ENCODE measurements at places on chromosomes 2 and 18.

GRCh38 chr2:197255543-197255942 is 55.0 kb downstream of the ANKRD44 start:
- DNase-seq, result no peak

DNA sequence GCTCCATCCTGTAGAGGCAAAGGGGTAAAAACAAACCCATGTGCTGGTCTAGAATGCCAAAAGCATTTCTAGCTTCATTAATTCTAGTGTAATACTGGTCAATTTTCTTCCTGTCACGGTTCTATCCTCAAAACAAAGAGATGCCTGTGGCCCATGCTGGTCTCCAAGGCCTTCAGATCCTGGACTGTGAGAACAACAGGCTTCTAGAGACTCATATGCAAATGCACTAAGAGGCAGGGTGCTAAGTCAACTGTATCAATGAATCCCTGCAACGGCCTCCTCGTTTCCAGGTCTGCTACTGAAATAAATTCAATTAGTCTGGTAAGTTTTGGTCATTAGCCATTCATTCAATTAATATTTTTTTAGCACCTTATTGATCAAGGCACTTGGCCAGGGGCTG is 4.0 kb downstream of the IFT172 start:
- DNase-seq, result no peak

DNA sequence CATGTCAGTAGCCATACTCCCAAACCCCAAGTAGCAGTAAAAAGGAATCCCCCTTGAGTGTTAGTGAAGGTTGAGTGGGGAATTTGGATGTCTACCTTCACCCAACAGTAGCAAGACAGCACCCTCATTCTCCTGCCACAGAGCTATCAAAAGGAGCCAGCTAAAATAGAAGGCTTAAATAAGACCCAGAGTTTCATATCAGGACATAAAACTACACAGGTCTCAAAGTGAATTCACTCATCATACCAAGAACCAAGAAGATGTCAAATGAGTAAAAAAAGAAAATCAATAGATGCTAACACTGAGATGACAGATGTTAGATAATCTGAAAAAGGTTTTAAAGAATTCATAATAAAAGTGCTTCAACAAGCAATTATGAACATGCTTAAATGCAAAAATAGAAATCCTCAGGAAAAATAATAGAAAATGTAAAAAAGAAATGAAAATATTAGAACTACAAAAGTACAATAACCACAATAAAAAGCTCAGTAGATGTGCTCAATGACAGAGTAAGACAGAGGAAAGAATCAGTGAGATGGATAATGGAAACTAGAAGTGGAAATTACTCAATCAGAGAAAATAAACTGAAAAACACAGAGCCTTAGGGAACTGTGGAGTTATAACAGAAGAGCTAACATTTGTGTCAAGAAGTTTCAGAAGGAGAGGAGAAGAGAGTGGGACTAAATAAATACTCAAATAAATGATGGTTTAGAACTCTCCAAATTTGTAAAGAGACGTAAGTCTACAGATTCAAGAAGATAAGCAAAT is 90.5 kb downstream of the EDAR start:
- DNase-seq, result no peak

DNA sequence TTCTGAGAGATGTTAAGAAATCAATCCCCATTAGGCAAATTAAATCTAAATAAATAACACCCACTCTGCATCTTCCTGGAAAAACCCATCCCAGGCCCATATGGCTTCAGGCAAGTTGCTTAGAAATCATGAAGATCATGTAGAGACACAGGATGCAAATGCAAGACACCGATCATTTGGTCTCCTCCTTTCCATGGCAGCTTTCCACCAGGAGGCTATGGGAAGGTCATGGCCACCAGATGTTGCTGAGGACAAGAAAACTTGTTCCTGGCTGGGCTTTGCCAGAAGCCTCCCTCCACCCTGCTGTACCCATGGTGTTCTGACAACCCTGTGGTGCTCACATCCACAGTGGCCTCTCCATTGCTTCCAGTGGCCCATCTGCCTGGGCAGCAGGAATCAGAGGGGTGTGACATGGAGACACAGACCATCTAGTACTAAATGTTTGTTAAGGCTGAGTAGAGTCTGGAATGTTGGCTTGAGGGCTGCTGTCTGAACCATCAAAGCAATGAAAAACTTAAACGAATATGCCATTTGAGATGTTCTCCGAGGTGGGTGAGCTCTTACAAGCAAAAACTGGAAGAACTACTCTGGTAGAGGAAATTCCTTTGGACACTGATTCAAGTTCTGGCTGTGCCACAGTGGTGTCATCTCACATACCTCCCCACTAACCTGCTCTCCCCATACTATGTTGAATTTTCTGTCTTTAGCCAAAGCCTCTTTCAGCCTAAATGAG is 293.2 kb downstream of the TNS1 start:
- DNase-seq, result no peak

DNA sequence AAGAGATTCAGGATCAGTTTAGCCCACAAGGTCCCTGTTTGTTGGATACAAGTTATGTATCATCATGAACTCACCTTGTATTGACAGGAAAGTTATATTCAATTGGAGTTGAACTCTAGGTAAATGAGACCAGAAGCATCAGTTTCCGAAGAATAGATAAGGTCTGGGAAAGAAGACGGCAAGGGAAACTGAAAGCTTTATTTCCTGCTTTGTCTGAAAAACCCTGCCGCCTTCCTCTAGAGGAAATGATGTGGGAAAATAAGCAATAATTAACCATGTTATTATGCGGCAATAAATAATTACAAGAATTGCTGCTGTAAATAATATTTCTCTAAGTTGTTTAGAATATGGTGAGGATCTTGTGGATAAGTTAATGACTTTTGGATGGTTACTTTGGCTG is 32.0 kb downstream of the LPIN1 start:
- no peak for DNase-seq

DNA sequence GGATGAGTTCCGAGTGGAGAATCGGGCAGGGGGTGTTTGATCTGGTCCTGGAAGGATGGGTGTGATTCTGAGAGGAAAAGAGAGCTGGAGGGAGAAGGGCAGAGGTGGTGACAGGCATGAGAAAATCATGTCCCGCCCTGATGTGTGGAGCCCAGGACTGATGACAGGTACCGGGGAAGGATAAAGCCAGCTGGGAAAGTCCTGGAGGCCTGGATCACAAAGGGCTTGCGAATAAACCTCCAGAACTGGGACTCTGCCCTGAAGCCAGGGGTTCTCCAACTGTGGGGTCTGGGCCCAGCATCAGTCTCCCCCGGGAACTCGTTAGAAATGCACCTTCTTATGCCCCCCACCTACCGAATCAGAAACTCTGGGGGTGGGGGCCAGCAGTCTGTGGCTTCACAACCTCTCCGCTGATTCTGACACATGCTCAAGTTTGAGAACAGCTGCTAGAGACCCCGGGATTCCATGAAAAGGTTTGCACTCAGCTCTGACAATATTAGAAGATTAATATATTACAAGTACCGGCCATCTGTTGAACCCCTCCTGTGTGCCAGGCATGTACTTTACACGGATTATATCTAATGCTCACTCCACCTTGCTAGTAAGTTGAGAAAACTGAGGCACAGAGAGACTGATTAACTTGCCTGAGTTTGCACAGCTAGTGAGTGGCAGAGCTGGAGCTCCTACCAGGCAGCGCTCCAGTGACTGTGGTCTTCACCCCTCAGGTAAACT is 8.0 kb downstream of the TNFRSF11A start:
- DNase-seq, result no peak

- peak; percentile 1 for DNase-seq
Measured at GRCh38 chr18:13221869-13222855, 3.6 kb downstream of the LDLRAD4 start.

DNA sequence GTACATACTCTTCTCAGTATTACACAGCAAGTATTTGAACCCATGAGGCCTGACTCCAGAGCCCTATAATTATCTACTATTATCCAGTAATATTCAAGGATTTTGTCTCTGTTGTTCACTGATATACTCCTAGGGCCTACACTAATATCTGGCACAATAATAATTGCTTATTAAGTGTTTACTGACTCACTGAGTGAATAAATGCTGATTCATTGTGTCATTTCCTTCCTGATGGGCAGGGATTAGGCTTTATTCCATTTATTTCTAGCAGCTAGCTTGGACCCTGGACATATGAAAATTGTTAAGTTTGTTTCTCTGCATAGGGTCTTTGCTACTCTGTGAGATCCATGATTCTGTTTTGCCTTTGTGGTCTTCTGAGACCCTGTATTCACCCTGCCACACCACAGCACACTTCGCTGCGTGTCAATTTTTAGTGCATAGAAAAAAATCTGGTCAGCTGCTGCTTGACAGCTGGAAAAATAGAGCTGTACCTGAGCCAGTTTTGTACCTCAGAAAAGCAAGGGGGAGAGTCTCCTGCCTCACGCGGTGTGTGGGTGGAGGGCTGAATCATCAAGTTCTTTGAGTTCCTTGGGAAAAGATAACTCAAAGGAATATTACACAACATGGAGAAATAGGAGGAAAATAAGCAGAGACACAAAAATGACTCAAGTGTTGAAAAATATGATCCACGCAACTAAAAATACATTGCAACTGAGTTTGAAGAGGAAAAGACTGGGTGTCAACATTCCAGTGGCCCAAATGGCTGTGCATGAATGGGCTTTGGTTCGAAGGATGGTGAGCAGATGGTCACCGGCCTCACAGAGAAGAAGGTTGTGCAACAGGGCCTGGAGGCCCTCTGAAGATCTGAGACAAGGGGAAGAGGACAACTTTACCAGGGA is 18.9 kb upstream of the DPP4 start:
- DNase-seq, result peak; percentile 93

- no peak for DNase-seq
Measured at GRCh38 chr18:63297687-63298399, 21.7 kb downstream of the BCL2 start.

DNA sequence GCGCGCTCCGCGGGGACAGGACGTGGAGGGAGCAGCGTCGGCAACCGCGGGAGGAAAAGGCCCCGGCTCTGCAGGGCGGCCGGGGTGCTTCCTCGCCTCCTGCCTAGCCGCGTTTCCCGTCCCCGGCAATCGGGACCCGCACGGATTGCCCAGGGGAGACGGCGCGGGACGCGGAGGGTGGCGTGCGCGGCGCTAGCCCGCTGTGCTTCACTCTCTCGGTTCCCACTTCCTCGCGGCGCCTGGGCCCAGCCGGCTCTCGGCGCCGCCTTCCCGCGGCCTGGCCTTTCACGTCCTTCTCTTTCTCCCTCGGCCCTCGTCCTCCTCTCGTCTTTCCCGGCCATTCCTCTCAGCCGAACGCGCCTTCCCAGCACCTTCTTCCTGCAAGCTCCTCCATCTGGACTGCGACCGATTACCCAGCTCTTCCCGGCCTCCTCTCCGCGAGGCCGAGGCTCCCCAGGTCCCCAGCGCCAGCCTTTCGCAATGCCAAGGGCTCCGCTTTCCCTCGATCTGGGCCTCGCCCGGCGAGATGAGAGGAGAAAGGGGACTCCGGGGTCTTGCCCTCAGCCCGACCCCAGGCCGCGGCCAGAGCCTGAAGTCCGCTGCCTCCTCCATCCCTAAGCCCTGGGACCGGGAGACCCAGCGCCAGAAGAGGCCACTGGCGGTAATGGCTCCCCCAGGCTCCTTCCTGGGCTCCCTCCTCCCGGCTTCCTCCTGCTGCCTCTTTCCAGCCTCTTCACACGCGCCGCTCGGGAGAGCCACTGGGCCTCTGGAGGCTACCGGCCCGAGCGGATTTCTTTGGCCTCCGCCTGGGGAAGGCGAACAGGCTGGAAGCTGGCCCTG is 34.3 kb upstream of the ATP6V1B1 start:
- DNase-seq, result no peak

- no peak for DNase-seq
Measured at GRCh38 chr2:25671622-25672021, 1.8 kb downstream of the DTNB start.

- no peak for DNase-seq
Measured at GRCh38 chr18:24809173-24809950, 348.9 kb downstream of the HRH4 start.

- DNase-seq, result no peak
Measured at GRCh38 chr2:109206569-109207146, 77.7 kb downstream of the SH3RF3 start.

DNA sequence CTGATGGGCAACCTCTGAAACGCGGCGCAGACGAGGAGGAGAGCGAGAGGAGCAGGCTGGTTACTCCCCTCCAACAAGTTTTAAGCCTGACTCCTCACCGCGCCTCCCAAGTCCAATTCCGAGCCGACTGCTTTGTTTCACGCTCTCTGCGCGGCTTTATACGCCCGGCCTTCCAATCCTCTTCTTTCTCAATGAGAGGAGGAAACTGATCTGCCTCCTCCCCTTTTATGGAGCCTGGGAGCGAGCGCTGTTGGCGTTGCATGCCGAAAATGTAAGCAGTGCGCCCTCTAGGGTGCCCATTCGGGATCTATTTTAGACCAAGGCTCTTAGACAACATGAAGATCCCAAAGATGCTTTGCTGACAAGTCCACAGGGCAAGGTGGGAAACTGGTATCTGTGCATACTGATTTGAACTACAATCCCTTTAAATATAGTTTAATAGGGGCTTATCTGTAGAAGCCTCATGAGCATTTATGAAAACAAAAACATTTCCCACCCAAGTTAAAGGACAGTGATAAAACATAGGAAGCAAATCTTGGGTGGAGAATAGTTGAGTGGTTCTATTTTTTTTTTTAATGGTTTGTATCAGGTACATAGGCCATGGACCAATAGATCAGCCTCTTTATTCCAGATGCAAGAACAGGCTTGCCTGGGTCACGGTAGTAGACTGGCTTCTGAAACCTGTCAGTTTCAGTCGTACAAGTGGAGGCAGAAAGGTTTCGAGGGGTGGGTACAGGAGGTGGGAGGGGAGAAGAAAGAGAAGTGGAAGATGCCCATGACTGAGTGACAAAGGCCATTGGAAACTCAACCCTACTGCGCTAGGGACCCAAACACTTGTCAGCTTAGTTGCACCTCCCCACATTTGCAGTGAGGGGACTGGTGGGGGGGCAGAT is at the start of gene RND3:
Gene RND3, minus strand, starts transcription at position 131 of the 893 bp plus-strand sequence. CDS start 250 bp downstream, outside the sequence.
- DNase-seq, result peak; percentile 96

DNA sequence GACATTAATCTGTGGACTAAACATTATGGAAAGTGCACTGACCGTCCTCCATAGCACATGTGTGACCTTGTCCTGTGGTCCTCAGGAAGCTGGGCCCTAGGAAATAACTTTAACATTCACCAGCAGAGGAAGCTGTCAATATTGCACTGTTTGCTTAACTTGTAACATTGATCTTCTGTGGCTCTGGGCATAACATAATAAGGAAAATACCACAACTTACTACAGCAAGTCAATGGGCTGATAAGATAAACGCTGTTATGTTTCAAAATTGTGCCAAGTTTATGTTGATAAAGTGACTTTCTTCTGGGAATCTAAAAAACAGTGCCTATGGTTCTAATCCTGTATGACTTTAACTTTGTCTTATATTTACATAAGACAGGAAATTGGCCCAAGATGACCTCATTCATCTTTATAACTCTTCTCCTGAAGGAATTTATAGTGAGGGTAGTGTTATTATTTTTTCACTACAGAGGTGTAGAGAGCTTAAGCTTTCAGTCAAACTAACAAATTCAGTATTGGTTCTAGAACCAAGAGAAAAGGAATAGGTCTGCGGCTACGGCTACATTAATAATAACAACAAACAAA is 113.7 kb upstream of the MAP4K3 start:
- no peak for DNase-seq

GRCh38 chr2:209648714-209649113 is 122.9 kb upstream of the UNC80 start:
- DNase-seq, result peak; percentile 17

- no peak for DNase-seq
Measured at GRCh38 chr2:26942543-26943295, 27.7 kb upstream of the MAPRE3 start.
